ENCODE measurements at places on chromosomes 11 and 22. TPM values are rescaled to one million over a fixed set of nuclear protein-coding genes. Genes with fewer than 3 reads are reported as not detected.

DNA sequence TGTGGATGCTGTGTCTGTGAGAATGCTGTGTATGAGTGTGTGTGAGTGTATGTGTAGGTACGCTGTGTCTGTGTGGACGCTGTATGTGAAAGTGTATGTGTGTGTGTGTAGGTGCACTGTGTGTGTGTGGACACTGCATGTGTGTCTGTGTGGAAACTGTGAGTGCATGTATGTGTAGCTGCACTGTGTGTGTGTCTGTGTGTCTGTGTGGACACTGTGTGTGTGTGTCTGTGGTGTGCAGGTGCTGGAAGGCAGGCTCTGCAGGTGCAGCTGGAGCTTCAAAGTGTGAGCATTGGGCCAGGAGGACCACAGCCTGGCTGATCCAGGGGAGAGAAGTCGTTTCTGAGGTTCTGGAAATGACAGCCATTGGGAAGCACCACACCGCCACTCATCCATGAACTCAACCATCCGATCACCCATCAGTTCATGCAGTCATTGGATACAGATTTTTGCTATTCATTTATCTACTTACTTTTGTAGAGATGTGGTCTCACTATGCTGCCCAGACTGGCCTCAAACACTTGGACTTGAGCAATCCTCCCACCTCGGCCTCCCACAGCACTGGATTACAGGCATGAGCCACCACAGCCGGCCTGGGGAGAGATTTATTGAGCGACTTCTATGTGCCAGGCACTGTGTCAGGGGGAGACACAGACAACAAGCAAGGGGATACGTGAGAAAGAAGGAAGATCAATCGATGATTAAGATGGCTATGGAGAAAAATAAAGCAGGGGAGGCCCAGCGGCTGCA, 9.6 kb downstream of the TRPM5 start:
- H3K36me3 ChIP-seq, result no peaks in the 10 kb centered on the region
- no peaks in the 10 kb centered on the region for H3K4me1 ChIP-seq
- no peak overlapping the region for H3K27ac ChIP-seq
- H3K27me3 ChIP-seq, result peaks cover 12% of the 10 kb centered on the region
- no peak for DNase-seq

GRCh38 chr11:48013269-48013901, 33.0 kb downstream of the PTPRJ start:
- peak overlapping the region; percentile 80 for H3K4me3 ChIP-seq
- peak; percentile 59 for DNase-seq
- peaks cover 28% of the 10 kb centered on the region for H3K27me3 ChIP-seq
- H3K36me3 ChIP-seq, result no peaks in the 10 kb centered on the region
- peaks cover 91% of the 10 kb centered on the region for H3K4me1 ChIP-seq

GRCh38 chr11:31337806-31338205, 31.7 kb downstream of the DCDC1 start:
- peaks cover 2% of the 10 kb centered on the region for H3K27me3 ChIP-seq
- H3K4me3 ChIP-seq, result no peak overlapping the region
- no peak for DNase-seq
- no peak overlapping the region for H3K27ac ChIP-seq
- H3K4me1 ChIP-seq, result no peaks in the 10 kb centered on the region
- H3K36me3 ChIP-seq, result no peaks in the 10 kb centered on the region

MMP27 gene
- not detected for polyA plus RNA-seq

WEE1 gene
- 7.7 TPM for polyA plus RNA-seq

DNA sequence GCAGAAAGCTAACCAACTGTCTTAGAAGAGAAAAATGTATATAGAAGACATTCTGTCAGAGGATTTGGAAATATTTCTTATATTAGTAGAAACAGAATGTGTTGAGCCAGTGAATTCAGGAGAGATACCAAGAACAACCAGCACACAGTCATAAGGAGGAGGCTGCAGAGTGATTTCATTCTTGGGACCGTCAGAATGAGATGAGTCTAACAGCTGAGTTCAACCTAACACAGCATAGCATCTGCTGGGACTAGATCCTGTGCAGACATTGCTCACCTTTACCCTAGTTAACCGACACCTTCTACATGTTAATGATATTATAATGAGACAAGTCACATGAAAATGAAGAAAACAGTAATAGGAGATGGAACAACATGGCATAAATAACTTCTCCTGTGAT, 85.5 kb downstream of the XRRA1 start:
- H3K36me3 ChIP-seq, result peaks cover 93% of the 10 kb centered on the region
- peaks cover 2% of the 10 kb centered on the region for H3K27me3 ChIP-seq
- H3K4me3 ChIP-seq, result no peak overlapping the region
- DNase-seq, result no peak
- no peaks in the 10 kb centered on the region for H3K4me1 ChIP-seq

Data from immature natural killer cell (primary cell).